Esophagus mucosa (tissue), 1 donor: ENCODE measurements at places on chromosomes 3 and 15.

- no peak for ATAC-seq
Measured at GRCh38 chr3:55158345-55158744, 230.5 kb upstream of the LRTM1 start.

- ATAC-seq = peak; percentile 55
Measured at GRCh38 chr3:127052121-127052561, 69.2 kb downstream of the PLXNA1 start.

GRCh38 chr3:24951180-24951579 is 456.5 kb upstream of the THRB start:
- no peak for ATAC-seq

GRCh38 chr3:47056705-47057104 is 77.2 kb downstream of the NBEAL2 start:
- peak; percentile 24 for ATAC-seq

- peak; percentile 64 for ATAC-seq
Measured at GRCh38 chr15:77821188-77821958, 188.7 kb upstream of the LINGO1 start.

GRCh38 chr15:32941823-32942222 is 224.0 kb downstream of the GREM1 start:
- ATAC-seq = no peak
